OCI-M1 (cell line): ENCODE measurements at places on chromosomes 2 and 18.

DNA sequence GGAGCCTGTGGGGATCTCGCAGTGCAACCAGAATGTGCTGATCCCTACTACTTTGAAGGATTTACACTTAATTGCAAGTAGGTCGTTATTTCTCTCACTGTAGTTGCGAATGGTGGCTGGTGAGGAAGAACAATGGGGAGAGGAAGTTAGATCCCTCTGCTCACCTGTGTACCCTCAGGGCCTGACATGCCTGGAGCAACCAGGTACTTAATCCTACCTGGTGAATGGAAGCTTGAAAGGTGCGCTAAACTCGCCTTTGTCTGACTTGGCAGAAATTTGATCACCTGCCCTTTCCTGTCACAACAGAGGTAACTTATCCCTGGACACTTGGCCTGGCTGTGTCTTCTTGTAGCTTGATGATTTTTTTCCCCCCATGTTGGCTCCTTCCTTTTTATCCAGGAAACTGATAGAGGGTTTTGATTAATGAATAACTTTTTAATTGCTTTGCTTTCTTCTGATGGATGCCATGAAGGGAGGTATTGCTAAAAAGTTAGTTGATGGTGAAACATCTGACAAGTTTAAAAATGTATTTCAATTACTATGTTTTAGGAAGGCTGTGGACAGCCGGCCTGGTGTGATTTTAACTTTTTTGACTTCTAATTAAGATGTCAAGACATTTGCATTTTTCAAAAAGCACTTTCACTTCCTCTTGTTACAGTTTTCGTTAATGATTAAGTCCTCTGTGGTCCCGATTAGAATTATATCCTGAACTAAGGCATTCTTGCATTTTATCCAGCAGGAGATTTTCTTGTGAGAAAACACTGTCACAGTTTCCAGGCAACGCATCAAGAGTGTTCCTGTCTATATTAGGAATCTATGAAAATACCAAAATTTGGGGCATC is 9.2 kb downstream of the SGPP2 start:
- no peak for DNase-seq

DNA sequence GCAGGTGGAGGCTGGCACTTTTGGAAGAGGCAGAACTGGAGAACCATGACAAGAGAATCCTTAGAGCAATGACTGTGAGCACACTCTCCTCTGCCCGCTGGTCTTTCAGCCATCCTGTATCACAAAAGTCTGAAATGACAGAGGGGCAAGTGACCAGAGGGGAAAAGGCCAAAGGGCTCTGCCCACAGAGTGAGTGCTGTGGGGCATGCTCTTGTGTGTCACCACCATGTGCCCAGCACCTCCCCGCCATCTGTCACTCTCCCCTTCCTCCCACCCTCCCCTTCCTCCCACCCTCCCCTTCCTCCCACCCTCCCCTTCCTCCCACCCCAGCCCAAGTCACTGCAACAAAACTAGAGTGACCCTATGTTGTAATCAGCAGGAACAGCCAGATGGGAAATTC is 31.9 kb downstream of the DAW1 start:
- no peak for DNase-seq

GRCh38 chr2:197286805-197287595 is 23.6 kb downstream of the ANKRD44 start:
- DNase-seq = peak; percentile 45

GRCh38 chr2:29039718-29040480 is 34.4 kb downstream of the PCARE start:
- DNase-seq = no peak

DNA sequence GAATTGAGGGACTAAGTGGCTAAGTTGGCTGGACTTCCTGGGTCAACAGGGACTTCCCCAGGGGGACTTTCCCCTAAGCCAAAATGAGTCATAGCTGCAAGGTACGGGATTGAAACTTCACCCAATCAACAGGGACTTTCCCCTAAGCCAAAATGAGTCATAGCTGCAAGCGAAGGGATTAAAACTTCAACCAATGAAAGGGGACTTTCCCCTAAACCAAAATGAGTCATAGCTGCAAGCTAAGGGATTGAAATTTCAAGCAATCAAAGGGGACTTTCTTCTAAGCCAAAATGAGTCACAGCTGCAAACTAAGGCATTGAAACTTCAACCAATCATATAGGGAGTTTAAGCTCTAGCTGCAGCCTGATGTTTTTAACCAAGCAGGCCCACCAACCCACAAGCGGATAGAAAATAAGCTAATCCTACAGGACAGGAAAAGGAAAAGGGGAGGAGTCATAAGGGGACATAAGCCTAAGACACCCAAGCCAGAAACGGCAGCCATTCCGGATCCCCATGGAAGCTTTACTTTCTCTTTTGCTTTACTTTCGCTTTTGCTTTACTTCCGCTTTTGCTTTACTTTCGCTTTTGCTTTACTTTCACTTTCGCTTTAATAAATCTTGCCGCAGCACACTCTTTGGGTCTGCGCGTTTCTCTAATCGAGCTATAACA is 1375.4 kb upstream of the CELF4 start:
- peak; percentile 96 for DNase-seq

- peak; percentile 25 for DNase-seq
These were observed 13.9 kb downstream of the ARPC2 start for GRCh38 chr2:218230882-218231281.

GRCh38 chr2:187404431-187405110 is 43.5 kb downstream of the CALCRL start:
- no peak for DNase-seq

DNA sequence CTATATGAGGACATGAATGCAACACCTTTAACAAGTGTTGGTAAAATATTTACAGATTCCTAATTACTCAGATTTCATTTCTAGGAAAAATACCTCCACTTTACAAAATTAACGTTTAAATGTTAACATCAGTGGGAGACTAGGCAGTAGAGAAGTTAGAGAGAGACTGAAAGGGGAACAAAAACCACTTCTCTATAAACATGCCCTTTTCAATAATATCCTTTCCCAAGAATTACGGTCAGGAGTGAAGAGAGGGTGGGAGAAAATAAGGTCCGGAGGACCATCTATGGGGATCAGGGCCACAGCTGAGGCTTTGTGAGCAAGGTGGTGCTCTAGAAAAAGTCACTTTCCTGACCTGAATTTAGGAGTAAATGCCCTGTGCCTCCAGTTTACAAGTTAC is 65.3 kb upstream of the WIPF1 start:
- no peak for DNase-seq
